ENCODE measurements at places on chromosomes 16 and 17. TPM values are rescaled to one million over a fixed set of nuclear protein-coding genes. Genes with fewer than 3 reads are reported as not detected.

The HEATR9 gene
- total RNA-seq: not detected

GRCh38 chr17:8734876-8735275, 9.8 kb downstream of the CCDC42 start:
- no peak overlapping the region for H3K4me3 ChIP-seq
- H3K36me3 ChIP-seq: no peaks in the 10 kb centered on the region
- no peak overlapping the region for H3K27ac ChIP-seq
- H3K27me3 ChIP-seq: peaks cover 3% of the 10 kb centered on the region

The C16orf54 gene
- 0.17 TPM for total RNA-seq

GRCh38 chr17:82440469-82440981, 10.0 kb downstream of the CYBC1 start:
- no peaks in the 10 kb centered on the region for H3K27me3 ChIP-seq
- peak overlapping the region; percentile 22 for H3K27ac ChIP-seq
- H3K36me3 ChIP-seq: peaks cover 6% of the 10 kb centered on the region
- H3K4me1 ChIP-seq: no peaks in the 10 kb centered on the region

The IRX6 gene
- not detected for total RNA-seq

DNA sequence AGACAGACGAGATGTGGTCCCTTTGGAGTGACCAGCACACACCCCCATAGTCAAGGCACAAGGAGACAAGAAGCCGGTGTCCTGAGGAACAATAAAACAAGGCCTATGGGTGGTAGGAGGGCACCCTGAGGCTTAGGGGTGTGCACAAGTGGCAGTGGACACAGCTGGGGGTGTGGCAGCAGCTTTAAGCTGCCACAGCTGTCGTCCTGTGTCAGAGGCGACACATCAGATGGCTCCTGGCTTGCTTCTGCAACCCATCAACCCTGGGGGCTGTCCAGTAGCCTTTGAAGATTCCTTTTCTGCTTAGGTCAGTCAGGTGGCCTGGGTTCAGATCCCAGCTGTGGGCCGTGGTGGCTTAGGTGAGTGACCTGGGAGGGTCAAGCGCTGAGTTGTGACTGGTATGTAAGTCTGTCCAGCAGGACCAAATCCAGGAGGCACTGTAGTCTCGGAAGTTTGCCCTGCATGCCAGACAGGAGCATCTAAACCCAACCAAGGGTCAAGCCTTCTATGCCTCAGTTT, 15.8 kb downstream of the DRC3 start:
- peaks cover 2% of the 10 kb centered on the region for H3K4me1 ChIP-seq
- DNase-seq: no peak
- no peak overlapping the region for H3K27ac ChIP-seq
- no peaks in the 10 kb centered on the region for H3K27me3 ChIP-seq
- no peak overlapping the region for H3K4me3 ChIP-seq
- H3K36me3 ChIP-seq: no peaks in the 10 kb centered on the region

DNA sequence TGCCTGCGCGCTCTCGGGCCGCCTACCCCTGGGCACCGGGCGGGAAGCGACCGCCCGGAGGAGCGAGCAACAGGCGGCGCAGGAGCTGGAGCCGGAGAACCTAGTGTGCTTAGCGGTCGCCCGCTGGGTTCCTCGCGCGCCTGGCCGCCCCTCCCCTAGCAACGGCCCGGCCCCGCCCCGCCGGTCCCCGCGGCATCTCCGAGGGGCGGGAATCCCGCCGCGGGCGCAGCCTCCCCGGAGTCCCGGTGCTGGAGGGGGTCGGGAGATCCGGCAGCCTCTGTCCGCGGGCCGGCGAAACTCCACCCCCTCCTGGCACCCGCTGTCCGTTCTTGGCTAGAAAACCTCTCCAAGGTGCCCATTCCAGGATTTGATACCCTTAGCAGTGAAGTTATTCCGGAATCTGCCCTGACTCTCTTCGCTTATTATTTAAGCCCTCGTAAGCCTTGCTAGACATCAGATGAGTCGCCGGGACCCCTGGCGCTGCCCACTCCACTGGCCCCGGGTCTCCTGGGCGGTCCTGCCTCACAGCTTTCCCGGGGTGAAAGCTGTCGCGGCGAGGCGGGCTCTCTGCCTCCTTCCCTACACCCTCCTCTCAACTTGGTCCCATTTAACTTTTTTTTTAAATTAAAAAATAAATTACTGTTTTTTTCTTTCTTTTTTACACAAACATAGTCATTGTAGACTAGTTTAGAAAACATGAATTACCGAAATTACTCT, at the start of gene RPRML:
Gene RPRML (minus strand): TSS at position 107 of the 717 bp plus-strand sequence. CDS start 246 bp downstream, outside the sequence.
- H3K4me3 ChIP-seq: peak within 1 kb of the TSS; percentile 72
- H3K27ac ChIP-seq: peak within 1 kb of the TSS; percentile 56
- DNase-seq: peak; percentile 24
- H3K36me3 ChIP-seq: no peaks in the 10 kb centered on the region
- peaks cover 74% of the 10 kb centered on the region for H3K27me3 ChIP-seq

- DNase-seq: no peak
- H3K27ac ChIP-seq: no peak overlapping the region
- no peak overlapping the region for H3K4me3 ChIP-seq
- no peaks in the 10 kb centered on the region for H3K27me3 ChIP-seq
Measured at GRCh38 chr17:50764734-50765149, 2.6 kb downstream of the ANKRD40CL start.

DNA sequence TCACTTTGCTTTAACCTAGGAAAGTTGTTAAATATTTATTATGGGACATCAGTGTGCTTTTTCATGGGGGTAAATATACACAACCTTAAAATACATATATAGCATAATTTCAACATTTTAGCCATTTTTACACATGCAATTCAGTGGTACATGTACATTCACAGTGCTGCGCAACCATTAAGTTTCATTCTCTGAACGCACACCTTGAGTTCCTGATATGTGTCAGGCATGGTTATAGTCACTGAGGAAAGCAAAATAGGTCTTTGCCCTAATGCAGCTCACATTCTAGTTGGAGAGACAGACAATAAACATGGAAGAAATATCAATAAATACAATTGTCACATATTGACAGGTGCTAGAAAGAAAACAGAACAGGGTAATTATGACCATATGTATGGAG, 12.8 kb upstream of the CNEP1R1 start:
- H3K36me3 ChIP-seq: no peaks in the 10 kb centered on the region
- H3K27ac ChIP-seq: no peak overlapping the region
- H3K4me3 ChIP-seq: no peak overlapping the region
- peaks cover 6% of the 10 kb centered on the region for H3K4me1 ChIP-seq
- no peak for DNase-seq

DNA sequence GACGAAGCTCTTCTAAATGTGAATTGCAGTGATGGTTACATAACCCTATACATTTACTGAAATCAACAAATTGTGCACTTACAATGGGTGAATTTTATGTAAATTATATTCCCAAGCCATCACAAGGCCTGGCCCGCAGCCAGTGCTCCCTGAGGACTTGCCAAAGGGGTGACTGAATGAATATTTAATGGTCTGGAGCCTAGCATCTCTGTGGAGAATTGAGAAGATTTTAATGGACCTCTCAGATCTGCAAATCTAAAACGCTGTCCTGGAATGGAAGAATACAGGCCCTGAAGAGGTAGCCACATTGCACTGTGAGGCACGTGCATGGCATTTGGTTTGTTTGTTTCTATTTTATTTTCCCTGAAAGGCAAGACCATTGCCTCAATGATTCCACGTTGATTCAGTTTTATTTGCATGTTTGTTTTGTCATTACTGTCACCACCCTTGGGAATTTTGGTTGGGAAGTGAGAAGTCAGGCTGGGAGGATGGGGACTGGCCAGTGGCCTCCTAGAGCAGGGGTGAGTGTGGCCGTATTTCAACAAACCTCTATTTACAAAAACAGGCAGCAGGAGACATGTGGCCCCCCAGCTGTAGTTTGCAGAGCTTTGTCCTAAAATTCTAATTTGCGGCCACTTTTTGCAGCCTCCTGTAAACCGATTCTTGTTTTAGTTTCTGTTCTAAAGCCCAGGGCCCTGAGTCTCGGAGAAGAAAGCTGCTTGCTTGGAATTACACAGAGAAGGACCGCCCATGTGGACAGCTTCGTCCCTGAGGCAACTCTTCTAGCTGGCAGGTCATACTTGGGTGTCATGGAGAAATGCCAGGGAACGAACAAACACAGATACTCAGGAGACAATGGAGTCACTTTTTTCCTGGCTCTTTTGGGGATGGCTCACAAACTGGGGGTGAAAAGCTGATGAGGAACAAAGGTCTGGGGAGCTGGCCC, 40.5 kb upstream of the GCSH start:
- H3K4me3 ChIP-seq: no peak overlapping the region
- no peaks in the 10 kb centered on the region for H3K27me3 ChIP-seq
- no peak for DNase-seq
- H3K36me3 ChIP-seq: no peaks in the 10 kb centered on the region
- peaks cover 6% of the 10 kb centered on the region for H3K4me1 ChIP-seq
- H3K27ac ChIP-seq: peak overlapping the region; percentile 33

The UNC13D gene
- 2.7 TPM for total RNA-seq

DNA sequence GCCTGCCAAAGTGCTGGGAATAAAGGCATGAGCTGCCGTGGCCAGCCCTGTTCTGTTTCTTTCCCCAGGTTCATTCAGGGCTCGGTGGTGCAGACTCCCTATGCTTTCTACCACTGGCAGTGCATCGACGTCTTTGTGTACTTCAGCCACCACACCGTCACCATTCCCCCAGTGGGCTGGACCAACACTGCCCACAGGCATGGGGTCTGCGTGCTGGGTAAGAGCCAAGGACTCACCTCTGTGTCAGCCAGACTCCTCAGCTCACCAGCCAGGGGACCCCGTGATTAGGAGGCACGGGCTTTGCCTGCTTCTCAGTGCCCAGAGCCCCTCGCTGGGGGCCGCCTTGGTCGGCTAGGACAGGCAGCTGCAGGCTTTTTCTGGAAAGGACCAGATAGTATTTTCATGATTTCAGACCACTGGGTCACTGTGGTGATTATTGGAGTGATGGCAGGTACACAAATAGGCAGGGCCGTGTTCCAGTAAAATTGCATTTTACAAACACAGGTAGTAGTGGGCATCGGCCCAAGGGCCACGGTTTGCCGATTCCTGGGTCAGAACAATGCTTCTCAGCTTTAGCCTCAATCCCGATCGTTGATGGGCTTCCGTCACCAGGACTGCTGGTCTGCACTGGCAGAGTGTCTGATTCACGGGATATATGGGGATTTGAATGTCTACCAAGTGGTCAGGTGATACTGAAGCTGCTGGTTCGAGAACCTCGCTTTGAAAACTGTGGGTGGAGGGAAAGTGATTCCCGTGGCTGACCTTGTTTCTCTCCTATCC, 5.0 kb downstream of the ENGASE start:
- H3K36me3 ChIP-seq: peaks cover 17% of the 10 kb centered on the region
- H3K4me1 ChIP-seq: peaks cover 7% of the 10 kb centered on the region
- H3K27ac ChIP-seq: no peak overlapping the region
- no peak for DNase-seq

- no peak overlapping the region for H3K4me3 ChIP-seq
- H3K27ac ChIP-seq: peak overlapping the region; percentile 19
- peaks cover 7% of the 10 kb centered on the region for H3K27me3 ChIP-seq
- peaks cover 4% of the 10 kb centered on the region for H3K4me1 ChIP-seq
- DNase-seq: peak; percentile 72
Measured at GRCh38 chr16:66483689-66484452, 56.8 kb downstream of the BEAN1 start.

The UQCRC2 gene
- total RNA-seq: 198 TPM

DNA sequence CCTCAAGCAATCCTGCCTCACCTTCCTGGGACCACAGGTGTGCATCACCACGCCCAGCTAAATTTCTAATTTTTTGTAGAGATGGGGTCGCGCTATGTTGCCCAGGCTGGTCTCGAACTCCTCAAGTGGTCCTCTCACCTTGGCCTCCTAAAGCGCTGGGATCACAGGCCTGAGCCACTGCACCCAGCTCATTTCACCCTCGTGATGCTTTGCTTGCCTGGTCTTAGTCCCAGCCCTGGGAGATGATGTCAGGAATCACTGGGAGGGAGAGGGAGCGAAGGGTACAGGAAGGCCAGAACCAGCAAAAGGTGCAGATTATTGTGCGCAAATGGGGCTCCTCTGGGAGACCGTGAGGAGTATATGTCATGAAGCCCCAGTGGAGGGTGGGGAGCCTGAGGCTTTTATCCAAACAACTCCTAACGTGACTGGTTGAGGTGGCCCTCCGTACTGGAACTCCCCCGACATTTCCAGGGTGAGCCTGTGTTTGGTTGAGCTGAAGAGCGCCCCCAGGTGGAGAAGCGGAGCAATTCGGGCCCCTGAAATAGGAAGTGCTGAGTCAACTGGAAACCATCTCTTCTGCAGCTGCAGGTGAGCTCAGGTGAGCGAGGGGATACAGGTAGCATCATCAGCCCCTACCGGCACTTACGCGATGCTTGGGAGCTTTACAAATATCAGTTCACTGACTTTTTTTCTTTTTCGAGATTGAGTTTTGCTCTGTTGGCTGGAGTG, 41.2 kb upstream of the HAPSTR1 start:
- H3K4me3 ChIP-seq: no peak overlapping the region
- no peaks in the 10 kb centered on the region for H3K27me3 ChIP-seq
- H3K36me3 ChIP-seq: no peaks in the 10 kb centered on the region
- H3K27ac ChIP-seq: no peak overlapping the region
- peaks cover 6% of the 10 kb centered on the region for H3K4me1 ChIP-seq
- peak; percentile 10 for DNase-seq

All from progenitor cell of endocrine pancreas (in vitro differentiated cells).